ENCODE measurements at places on chromosomes 7 and 10. TPM values are rescaled to one million over a fixed set of nuclear protein-coding genes. Genes with fewer than 3 reads are reported as not detected.
A peak's percentile ranks its signal among the peaks of the same experiment; 100 is the strongest.

DNA sequence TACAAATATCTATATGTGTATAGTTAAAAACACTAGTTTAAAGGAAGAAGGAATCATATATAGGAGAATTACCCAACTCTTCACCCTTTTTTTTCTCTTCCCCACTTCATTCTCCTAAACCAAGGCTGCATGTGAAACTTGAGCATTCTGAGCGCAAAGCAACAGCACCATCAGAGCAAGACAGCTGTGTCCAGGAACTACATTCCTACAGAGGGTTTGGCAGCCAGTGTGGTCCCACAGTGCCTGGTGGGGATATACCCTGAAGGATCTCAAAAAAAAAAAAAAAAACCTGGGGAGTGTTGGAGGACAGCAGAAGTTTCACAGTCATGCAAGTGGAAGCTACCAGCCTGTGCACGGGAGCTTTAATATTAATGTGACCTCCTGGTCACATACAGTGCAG, 310.4 kb downstream of the CTNNA3 start:
- DNase-seq: no peak
- H3K36me3 ChIP-seq: no peaks in the 10 kb centered on the region
- no peak overlapping the region for H3K4me3 ChIP-seq
- H3K27me3 ChIP-seq: peaks cover 8% of the 10 kb centered on the region
- no peak overlapping the region for H3K27ac ChIP-seq

Gene POMZP3
- total RNA-seq: 16.3 TPM

DNA sequence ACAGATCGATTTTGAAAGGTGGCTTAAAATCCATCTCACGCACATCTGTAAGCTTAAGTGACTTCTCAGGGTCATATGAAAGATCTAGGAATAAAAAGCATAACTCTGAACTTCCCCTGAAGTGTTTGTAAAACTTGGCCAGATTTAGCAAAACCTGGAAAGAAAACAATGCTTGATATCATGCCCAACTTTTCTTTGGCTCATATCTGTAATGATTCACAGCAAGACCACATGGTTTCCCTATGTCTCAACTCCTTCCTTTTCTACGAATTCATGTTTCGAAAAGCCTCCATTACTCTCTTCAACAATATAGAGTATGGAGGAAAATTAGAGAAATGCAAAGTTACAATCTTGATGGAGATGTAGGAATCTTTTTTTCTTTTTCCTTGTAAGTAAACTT, 20.1 kb upstream of the CABCOCO1 start:
- no peak overlapping the region for H3K27ac ChIP-seq
- no peaks in the 10 kb centered on the region for H3K27me3 ChIP-seq
- no peak overlapping the region for H3K4me3 ChIP-seq
- no peaks in the 10 kb centered on the region for H3K4me1 ChIP-seq
- no peak for DNase-seq
- no peaks in the 10 kb centered on the region for H3K36me3 ChIP-seq

Gene HTR7
- not detected for total RNA-seq

DNA sequence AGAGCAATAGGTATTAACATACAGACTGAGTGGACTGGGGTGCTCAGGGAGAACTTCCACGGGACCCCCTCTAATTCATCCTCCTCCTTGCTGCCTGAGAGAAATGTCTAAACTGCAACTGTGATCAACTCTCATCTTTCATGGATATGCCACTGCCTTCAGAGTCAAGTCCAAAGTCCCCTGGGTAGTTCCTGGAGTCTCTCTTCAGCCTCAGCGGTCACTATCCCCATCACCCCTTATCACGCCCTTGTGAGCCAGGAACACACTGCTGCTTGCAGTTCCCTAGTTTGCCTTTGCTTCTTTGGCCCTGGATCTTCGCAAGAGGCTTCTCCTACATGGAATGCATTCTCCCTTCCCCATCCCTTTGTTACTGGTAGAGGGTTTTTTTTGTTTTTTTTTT, 58.7 kb upstream of the AUTS2 start:
- H3K27me3 ChIP-seq: peaks cover 1% of the 10 kb centered on the region
- no peaks in the 10 kb centered on the region for H3K36me3 ChIP-seq
- H3K4me1 ChIP-seq: no peaks in the 10 kb centered on the region
- H3K27ac ChIP-seq: no peak overlapping the region
- no peak overlapping the region for H3K4me3 ChIP-seq
- DNase-seq: no peak

DNA sequence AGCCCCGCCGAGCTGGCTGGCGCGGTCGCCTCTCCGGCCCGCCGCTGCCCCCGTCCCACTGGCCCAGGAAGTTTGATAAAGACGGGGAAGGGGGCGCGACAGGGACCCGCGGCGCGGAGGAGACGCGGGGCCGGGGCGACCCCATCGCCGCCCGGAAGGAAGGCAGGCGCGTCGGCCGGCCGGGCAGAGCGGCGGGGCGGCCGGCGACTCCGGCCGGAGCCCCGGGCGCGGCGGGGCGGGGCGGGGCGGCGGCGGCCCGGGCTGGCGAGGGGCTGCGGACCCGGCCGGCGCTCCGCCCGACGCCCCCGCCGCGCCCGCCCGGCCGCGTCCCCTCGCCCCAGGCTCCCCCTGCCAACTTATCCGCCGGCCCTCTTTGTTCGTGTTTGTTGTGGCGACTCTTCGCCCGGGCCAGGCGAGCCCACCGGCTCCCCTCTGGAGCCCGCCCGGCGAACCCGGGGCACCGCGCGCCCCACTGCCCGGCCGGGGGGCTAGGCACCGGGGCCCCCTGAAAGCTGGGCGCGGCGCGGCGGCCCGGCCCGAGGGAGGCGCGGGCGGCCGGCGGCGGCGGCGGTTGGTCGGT, 571 bp downstream of the KDM7A start:
- H3K4me1 ChIP-seq: peaks cover 38% of the 10 kb centered on the region
- peak; percentile 18 for DNase-seq
- H3K4me3 ChIP-seq: peak overlapping the region; percentile 94

DNA sequence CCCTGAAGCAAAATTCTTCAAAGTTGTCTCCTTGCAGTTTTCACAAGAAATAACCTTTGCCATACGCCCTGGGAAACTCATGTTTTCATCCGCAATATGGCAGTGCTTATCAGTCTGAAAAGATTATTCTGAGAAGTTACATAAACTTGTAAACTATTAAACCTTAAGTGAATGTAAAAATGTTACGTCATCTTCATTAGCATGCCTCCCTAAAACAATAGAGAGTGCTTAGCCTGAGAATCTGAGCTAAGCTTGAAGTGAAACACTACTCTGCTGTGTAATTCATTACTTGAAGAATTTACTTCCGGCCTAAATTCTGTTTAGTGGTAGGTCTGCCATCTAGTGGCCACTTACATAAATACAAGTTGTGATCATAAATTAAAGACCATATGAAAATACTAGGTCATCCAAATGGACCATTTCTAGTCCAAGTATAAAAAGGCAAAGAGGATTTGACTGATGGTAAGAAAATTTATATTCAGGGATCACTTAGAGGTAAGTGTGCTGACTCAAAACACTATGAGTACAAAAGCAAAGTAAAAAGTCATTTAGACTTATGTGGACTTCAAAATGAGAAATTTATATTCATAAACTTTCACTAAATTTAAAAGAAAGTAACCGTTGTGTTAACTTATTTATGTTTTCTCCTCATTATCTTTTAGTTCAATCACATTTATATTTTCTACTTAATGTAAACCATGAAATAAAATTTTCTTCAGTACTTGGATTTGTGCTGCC, 745.1 kb upstream of the LRRTM3 start:
- no peaks in the 10 kb centered on the region for H3K36me3 ChIP-seq
- no peak overlapping the region for H3K4me3 ChIP-seq
- peak; percentile 30 for DNase-seq
- H3K4me1 ChIP-seq: no peaks in the 10 kb centered on the region
- H3K27ac ChIP-seq: no peak overlapping the region
- H3K27me3 ChIP-seq: no peaks in the 10 kb centered on the region

Gene INHBA
- not detected for total RNA-seq

Gene ASAH2
- total RNA-seq: 2.9 TPM

DNA sequence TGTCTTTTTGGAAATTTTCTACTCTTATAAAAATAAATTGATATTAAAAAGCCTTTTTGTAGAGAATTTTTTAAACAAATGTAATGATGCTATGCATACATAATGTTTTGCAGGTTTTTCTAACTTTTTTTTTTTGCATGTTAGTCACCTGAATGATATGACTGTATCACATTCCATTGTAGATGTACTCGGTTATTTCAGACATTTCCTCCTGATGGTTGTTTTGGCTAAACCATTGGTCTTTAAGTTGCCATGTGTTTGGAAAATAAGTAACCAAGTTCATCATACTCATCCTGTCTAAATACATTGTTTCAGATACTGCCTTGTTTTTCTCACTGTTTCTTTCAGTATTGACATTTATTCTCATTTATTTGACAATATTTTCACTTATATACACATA, 25.8 kb downstream of the NHLRC2 start:
- H3K4me1 ChIP-seq: peaks cover 13% of the 10 kb centered on the region
- H3K4me3 ChIP-seq: no peak overlapping the region
- no peaks in the 10 kb centered on the region for H3K27me3 ChIP-seq
- no peak overlapping the region for H3K27ac ChIP-seq
- peaks cover 23% of the 10 kb centered on the region for H3K36me3 ChIP-seq

DNA sequence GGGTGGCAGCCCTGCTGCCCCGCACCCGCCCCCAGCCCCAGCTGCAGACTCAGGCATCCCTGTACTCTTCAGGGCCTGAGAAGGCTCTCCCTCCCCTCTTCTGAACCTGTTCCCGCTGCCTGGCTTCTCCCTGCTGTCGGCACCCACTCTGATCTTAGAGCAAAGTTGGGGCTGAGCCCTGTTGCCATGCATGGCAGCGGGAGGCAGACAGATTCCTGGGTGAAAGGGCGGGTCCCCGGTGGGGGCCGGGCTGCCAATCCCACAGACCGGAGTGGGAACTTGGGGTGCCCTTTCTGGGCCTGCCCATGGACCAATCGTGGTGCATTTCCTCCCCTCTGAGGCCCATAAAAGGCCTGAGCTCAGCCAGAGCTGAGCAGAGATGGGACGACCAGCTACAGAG, 80.7 kb downstream of the SPDYE5 start:
- H3K4me3 ChIP-seq: no peak overlapping the region
- no peak overlapping the region for H3K27ac ChIP-seq
- H3K4me1 ChIP-seq: no peaks in the 10 kb centered on the region
- H3K27me3 ChIP-seq: no peaks in the 10 kb centered on the region

GRCh38 chr10:88092973-88093372, 229.5 kb downstream of the PTEN start:
- H3K4me3 ChIP-seq: no peak overlapping the region
- H3K36me3 ChIP-seq: no peaks in the 10 kb centered on the region
- peaks cover 36% of the 10 kb centered on the region for H3K4me1 ChIP-seq

DNA sequence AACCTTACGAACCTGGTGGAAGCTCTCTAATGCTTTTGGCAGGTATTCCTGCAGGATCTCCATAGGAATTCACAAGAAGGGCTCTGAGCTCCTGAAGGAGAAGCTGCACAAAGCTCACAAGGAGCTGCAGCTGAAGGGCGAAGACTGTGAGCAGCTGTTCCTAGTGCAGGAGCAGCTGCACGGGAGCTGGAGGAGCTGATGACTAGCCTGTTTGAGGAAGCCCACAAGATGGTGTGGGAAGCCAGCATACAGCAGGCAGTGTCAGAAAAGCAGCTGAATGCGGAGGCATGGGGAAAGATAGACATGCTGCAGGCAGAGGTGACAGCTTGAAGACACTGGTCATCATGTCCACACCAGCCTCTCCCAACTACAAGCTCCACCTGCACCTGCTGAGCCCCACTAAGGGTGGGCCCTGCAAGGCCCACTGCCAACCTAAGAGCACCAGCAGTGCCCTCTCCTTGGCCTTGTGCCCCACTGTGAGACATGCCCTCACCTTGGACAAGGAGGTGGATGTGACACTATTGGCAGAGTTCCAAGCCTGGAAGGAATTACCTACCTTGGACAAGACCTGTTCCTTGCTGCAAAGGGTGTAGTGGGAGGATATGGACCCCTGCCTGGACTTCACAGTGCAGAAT, 250.6 kb downstream of the BBS9 start:
- no peaks in the 10 kb centered on the region for H3K4me1 ChIP-seq
- H3K27me3 ChIP-seq: no peaks in the 10 kb centered on the region
- H3K27ac ChIP-seq: no peak overlapping the region
- no peak overlapping the region for H3K4me3 ChIP-seq
- H3K36me3 ChIP-seq: peaks cover 4% of the 10 kb centered on the region
- DNase-seq: no peak

DNA sequence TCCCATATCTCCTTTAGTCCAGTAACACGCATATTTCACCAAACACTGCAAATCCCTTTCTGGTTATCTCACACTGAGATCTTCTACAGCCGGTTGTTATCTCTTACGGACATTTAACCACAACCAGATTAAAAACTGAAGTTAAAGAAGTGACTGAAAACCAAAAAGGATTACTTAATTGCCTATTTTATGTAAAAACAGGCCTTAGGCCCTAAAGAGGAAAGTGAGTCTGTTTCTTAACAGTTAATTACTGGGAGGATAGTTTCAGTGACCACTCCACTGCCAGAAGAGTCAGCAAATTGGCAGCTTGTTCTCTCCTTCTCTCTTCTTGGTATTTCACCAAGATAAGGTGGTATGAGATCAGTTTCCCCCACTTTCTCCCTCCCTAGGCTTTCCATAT, 161.9 kb upstream of the MEOX2 start:
- no peak overlapping the region for H3K4me3 ChIP-seq
- no peak overlapping the region for H3K27ac ChIP-seq
- H3K36me3 ChIP-seq: no peaks in the 10 kb centered on the region
- no peak for DNase-seq

- no peaks in the 10 kb centered on the region for H3K36me3 ChIP-seq
- no peaks in the 10 kb centered on the region for H3K4me1 ChIP-seq
- no peak overlapping the region for H3K4me3 ChIP-seq
- no peak overlapping the region for H3K27ac ChIP-seq
- no peaks in the 10 kb centered on the region for H3K27me3 ChIP-seq
Measured at GRCh38 chr10:32068569-32068968, 12.3 kb upstream of the KIF5B start.

- no peak overlapping the region for H3K4me3 ChIP-seq
- H3K36me3 ChIP-seq: no peaks in the 10 kb centered on the region
- no peaks in the 10 kb centered on the region for H3K27me3 ChIP-seq
- H3K27ac ChIP-seq: no peak overlapping the region
- DNase-seq: no peak
- H3K4me1 ChIP-seq: peaks cover 9% of the 10 kb centered on the region
Measured at GRCh38 chr7:144784943-144785342, 50.9 kb downstream of the TPK1 start.

- no peaks in the 10 kb centered on the region for H3K27me3 ChIP-seq
- no peak overlapping the region for H3K27ac ChIP-seq
- peak; percentile 5 for DNase-seq
Measured at GRCh38 chr7:144513334-144513733, 109.8 kb upstream of the NOBOX start.

GRCh38 chr7:90570373-90570959, 25.7 kb upstream of the CDK14 start:
- no peaks in the 10 kb centered on the region for H3K36me3 ChIP-seq
- DNase-seq: no peak
- H3K27me3 ChIP-seq: no peaks in the 10 kb centered on the region
- no peak overlapping the region for H3K27ac ChIP-seq
- H3K4me1 ChIP-seq: no peaks in the 10 kb centered on the region

DNA sequence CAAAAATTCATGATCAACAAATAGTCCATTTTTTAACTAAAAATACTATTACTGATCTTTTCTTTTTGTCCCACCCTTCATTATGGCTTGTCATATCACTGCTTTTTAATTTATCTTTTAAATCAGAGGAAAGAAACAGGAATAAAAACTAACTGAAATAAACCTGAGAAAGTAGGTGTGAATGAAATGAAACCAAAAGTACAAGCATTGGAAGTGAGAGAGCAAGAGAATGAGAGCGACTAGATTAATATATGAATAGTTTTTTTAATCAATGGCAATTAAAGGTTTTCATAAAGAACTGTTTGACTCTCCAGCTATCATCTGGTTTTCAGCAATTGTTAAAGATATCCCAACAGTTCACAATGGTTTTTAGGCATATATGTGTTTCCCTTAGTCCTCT, 137.8 kb downstream of the SPAG6 start:
- H3K27ac ChIP-seq: no peak overlapping the region
- no peak overlapping the region for H3K4me3 ChIP-seq
- peaks cover 14% of the 10 kb centered on the region for H3K4me1 ChIP-seq
- peaks cover 19% of the 10 kb centered on the region for H3K27me3 ChIP-seq
- no peak for DNase-seq
- no peaks in the 10 kb centered on the region for H3K36me3 ChIP-seq

Gene NUTM2D
- 1.1 TPM for total RNA-seq

Data from activated CD8-positive, alpha-beta T cell treated with anti-CD3 and anti-CD28 coated beads for 36 hours (primary cell).